AG10803 (cell line): ENCODE measurements at places on chromosomes 11 and 22.

DNA sequence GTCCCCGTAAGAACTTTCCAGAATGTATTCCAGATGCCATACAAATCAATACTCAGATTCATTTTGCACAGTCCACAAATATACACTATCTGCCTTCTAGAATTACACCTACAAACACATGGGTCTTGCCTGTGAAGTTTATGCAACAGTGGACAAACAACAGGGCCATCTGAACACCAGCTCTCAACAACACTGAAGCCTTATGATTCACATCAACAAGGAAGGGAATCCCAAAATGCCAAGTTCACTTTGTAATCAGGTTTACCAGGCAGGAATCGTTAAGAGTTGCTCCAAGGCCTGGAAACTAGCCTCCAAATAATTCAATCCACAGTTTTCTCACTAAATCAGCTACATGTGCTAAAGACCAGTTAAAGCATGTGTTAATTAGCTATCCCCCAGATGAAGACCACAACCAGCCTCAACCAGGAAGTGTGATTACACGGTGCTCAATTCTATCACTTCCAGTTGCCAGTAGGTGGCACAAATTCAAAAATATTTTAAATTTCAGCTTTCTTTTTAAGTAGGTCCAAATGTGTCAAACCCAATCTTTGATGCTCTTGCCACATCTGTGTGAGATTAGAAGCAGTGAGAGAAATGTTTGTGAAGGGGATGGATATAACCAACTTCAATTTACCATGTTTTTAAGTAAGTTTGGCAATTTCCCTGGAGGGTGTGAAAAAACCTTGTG is 139.1 kb upstream of the BDNF start:
- peak; percentile 67 for DNase-seq

DNA sequence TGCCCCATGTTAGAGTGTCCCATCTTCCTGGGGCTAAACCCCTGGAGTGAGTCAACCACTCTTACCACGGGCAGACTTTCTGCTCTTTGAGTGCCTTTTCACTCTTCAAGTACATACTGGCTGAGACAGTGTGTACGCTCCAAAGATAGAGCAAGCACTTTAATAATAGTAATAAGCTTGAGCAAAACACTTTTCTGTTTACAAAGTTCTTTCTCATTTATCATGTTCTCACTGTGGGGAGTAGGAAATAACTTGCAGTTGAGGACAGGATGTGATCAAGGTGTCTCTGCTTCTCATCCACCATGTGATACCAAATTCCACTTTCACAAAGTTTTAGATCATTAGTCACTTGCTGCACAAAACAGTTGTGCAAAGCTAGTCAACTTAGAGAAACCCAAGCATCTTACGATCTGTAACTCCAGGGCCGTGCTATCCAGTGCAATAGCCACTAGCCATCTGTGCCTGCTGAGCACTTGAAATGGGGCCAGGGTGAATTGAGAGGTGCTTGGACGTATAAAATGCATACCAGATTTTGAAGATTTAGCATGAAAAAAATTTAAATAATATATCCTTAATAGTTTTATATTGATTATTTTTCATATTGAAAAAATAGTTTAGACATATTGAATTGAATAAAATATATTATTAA is 135.3 kb downstream of the KIF18A start:
- DNase-seq = peak; percentile 68

GRCh38 chr11:70353900-70354568 is 44.3 kb upstream of the CTTN start:
- no peak for DNase-seq

DNA sequence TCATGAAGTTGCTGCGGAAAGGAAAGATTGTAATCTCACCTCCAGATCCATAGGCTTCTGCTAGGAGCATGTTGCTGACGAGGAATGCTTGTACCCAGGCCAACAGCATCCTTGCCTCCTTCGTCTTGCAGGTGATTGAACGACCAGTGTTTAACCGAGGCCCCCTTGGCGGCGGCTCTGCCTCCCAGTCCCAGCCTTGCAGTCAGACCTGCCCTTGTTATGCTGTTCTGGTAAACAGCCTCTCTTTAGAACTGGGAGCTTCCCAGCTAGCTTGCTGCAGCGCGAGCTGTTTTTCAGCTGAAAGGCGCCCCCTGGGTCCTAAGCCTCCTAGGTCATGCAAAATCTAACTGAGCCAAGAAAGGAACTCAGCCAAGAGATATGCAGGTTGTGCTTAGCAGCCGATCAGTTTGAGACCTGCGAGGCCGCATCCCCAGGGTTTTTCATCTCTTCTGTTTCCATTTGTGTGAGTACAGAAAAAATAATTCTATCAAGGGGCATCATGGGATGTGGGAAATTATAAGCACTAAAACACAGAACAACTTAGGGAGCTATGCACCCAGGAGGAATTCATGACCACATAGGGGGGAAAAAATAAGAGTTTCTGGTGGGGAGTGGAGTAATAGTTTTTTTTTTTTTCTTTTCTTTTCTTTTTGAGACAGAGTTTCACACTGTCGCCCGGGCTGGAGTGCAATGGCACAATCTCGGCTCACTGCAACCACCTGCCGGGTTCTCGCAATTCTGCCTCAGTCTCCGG is at the start of gene PIK3IP1:
PIK3IP1 (minus strand) TSS at position 253 of the 754 bp plus-strand sequence; CDS start at position 109, 144 bp downstream.
- DNase-seq = peak; percentile 83

DNA sequence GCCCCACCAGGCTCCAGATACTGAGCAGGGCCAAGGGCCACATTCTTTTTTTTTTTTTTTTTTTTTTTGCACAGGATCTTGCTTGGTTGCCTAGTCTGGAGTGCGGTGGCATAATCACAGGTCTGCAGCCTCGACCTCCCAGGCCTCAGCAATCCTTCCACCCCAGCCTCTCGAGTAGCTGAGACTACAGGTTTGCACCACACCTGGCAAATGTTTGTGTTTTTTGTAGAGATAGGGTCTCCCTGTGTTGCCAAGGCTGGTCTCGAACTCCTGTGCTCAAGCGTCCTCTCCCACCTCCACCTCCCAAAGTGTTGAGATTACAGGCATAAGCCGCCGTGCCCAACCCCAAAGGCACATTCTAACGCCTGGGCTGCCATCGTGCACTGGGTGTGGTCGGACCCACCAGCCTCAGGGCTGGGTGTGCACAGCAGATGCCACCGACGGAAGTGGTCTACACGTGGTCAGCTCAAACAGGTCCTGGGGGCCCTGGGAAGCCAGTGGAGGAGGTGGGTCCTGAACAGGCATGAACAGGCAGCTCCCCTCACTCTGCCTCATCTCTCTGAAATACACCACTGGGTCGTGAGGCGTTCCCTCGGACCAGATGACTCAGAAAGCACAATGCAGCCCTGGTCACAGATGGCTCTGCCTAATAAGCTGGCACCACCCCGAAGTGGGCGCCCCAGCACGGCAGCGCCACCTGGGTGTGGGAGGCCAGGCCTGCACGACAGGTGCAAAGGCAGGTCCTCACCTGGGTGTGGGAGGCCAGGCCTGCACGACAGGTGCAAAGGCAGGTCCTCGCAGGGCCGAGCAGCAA is 5.1 kb upstream of the B4GALNT4 start:
- peak; percentile 28 for DNase-seq
